Central memory CD4-positive, alpha-beta T cell (primary cell): ENCODE measurements at places on chromosomes 6 and 20.

GRCh38 chr20:6121504-6121903 lies 1.3 kb downstream of the FERMT1 start:
- no peak for DNase-seq

DNA sequence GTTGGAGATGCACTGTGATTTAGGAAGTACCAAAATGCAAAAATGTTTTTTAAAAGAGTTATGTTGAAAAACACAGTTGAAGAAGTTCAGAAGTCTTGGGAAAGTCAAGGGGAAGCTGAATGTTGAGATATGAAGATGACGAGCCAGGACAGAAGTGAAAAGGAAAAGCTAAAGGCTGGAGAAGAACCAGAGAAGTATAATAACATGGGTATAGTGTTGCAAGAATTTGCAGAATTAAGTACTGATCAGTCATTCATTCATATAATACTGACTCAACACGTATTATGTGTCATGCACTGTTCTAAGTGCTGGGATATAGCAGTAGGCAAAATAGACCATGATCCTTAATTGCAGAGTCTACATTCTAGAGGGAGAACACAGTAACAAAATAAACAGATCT lies 432.8 kb downstream of the CDC5L start:
- no peak for DNase-seq

- DNase-seq: no peak
These were observed 19.2 kb downstream of the RRAGD start for GRCh38 chr6:89392823-89393222.

DNA sequence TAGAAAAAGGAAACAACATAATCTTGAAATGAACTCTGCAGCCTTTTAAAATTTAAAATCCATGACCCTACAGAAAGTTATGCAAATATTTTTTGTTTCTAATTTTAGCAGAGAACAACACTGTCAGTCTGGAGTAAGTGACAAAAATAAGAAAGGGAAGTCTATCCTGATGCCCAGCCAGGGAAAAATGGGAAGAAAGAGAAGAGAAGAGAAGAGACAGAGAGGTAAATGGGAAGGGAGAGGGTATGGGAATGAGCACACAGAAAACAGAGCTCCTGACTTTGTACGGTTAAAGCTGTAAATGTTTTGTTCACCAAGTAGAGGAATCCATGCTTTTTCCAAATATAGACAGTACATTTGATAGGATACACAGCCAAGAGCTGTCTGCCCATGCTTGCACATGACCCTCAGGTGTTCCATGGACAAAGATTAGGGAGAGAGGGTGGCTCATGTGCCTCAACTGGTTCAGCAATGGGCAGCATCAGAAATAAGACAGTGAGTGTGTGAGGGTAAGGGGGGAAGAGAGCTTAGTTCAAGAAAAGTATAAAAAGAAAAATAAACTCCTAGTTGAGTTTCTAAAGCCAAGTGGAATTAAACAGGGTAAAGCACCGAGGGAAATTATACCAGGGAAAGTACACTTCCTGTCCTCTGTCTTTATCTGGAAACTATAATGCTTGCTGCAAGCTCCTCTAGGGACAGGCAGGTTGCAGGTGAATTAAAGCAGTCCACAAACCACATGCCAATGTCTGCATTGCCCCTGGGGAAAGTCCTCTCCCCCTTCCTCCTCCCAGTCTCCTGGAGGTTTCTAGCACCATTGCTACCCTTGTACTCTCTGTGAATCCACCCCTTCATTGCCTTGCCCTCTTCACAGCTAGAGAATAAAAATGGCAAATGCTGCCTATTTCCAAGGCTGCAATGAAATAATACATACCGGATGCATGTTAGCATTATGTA lies 30.0 kb downstream of the MAP3K5 start:
- no peak for DNase-seq

GRCh38 chr20:24458436-24458835 lies 11.0 kb upstream of the SYNDIG1 start:
- no peak for DNase-seq

- DNase-seq: no peak
These were observed 52.9 kb upstream of the TRAF3IP2 start for GRCh38 chr6:111658462-111659154.

GRCh38 chr6:135498185-135498841 lies 773 bp upstream of the AHI1 start:
- peak; percentile 69 for DNase-seq

DNA sequence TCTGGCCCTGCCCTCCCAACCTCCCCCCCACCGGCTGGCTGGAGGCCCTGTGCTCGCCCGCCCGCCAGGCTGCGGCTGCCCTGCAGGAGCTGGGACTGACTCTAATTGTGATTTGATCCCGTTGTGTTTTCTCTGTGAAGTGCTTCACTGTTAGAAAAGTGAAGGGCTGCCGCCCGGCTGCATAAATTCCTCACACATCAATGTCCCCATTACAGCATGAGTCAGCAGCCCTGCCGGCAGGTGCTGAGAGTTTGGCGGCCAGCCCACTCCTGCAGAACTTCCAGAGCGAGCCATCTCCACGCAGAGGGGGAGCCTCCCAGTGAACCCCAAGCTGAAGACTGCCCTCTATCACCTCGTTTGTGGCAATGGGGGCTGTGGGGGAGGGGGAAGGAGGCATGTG lies 137.9 kb downstream of the DLL1 start:
- DNase-seq: no peak

- DNase-seq: no peak
These were observed 59.0 kb downstream of the THEMIS start for GRCh38 chr6:127841811-127842210.

DNA sequence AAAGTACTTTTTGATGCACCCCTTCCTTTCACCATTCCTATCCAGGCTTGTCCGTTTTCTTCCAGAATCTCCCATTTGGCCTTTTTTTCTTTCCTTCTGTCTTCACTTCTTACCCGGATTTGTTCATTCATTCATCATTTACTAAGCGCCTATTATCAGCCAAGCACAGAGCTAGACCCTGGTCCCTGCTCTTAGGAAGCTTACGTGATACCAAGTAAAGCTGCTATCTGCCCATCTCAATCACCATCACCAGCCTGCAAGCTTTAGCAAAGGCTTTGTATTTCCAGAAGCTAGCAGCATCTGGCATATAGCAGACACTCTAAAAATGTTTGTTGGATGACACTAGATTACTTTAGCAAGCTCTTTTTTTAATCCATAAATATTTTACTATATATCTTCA lies 4.8 kb downstream of the NDRG3 start:
- DNase-seq: no peak

GRCh38 chr6:25434921-25435320 lies 155.7 kb downstream of the CARMIL1 start:
- no peak for DNase-seq

GRCh38 chr6:21132856-21133838 lies 460.4 kb upstream of the SOX4 start:
- no peak for DNase-seq

GRCh38 chr20:40604416-40604815 lies 84.6 kb downstream of the MAFB start:
- DNase-seq: no peak

GRCh38 chr6:168054765-168055560 lies 24.0 kb downstream of the FRMD1 start:
- no peak for DNase-seq

DNA sequence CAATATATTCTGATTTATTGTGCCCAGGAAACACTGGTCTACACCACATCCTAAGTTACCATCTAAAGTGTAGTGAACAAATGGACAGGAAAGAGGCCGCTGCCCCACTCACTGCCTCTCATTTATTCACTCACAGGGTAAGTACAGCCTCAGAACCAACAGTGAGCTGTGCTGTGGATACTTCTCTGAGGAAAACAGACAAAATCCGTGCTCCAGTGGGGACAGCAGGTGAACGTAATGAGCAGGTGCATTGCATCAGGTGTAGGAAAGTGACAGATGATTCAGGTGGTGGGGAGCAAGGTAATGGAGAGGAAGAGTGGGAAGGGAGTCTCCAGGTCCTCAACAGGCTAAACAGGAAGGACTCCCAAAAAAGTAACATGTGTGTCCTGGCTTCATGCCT lies 8.4 kb upstream of the ULBP2 start:
- no peak for DNase-seq

- no peak for DNase-seq
These were observed 9.6 kb upstream of the BTN3A2 start for GRCh38 chr6:26355366-26355765.

- DNase-seq: no peak
These were observed 45.5 kb upstream of the NRN1 start for GRCh38 chr6:6052216-6052615.

GRCh38 chr6:40724886-40725285 lies 137.7 kb upstream of the LRFN2 start:
- no peak for DNase-seq
